AG04450 (cell line): ENCODE measurements at places on chromosomes 4 and X.

DNA sequence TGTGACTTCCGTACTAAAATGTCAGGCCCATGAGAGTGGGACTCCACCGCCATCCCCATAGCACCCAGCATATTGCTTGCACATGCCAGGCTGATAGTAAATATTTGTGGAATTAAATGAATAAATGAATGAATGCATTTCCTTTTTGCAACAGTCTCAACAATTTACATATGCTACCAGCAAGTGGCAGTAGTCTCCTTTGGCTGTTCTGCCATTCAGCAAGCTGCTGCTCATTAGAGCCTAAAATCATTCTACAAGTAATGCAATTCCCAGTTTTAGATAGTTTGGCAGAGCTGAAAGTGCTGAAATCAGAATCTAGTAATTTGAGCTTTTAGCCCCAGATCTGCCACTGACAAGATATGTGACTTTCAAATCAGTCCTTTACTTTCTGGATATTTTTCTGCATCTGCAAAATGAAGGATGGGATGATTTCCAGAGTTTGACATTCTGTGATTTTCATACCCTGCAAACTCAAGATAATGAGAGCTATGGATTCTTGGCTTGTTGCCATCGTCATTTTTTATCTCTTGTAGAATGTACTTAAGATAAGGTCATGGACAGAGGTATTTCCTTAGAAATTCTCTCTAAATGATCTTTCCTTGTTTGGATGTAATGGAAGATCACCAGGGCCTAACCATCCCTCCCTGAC, 35.7 kb upstream of the INTS6L start:
- DNase-seq, result no peak

- no peak for DNase-seq
Measured at GRCh38 chr4:184396570-184397515, 77.5 kb downstream of the IRF2 start.

GRCh38 chrX:6386837-6387236, 148.1 kb downstream of the VCX3A start:
- DNase-seq, result no peak

- no peak for DNase-seq
Measured at GRCh38 chrX:119226446-119226845, 9.6 kb upstream of the PGRMC1 start.

- DNase-seq, result no peak
Measured at GRCh38 chr4:119632216-119632615, 3.6 kb upstream of the PDE5A start.

GRCh38 chr4:110130576-110131358, 67.6 kb downstream of the ELOVL6 start:
- DNase-seq, result no peak

GRCh38 chrX:136626891-136627290, 21.1 kb upstream of the CD40LG start:
- DNase-seq, result no peak

DNA sequence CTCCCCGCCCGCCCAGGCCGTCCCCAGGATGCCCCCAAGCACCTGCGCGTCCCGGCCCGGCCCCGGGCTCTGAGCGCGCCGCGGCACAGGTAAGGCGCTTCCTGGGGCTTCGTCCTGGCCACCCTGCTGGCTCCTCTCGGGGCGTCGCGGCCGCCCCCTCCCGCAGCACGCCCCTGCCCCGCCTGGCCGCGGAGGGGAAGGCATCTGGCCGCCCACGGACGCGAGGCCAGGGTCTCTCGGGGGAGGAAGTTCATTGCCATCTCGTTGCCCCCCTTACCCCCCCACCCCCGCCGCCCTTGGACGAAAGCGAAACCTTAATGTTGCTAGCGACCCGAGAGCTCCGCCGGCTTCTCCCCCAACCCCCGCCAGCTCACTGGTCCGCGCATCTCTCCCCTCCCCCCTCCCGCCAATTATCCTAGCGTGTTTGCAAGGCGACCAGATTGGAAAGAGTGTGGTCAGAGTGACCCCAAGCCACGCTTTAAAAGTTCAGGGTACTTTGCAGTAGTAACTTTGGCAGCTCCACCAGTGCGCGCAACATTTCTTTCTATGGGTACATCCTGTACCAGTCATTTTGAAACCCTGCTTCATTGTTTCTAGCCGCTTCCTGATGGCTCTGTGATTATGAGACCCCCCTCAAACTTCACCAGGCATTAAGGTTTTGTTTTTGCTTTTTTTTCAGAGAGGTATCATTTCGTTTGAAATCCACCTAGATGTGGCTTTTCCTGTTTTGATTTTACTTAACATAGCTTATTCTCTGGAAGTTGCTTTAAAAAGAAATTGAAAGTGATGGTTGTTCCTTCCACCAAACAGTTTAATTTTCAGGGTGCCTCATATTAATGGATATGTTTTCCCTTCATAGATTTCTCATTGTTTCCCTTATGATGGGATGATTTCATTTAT, 626 bp downstream of the TBC1D1 start:
- no peak for DNase-seq

DNA sequence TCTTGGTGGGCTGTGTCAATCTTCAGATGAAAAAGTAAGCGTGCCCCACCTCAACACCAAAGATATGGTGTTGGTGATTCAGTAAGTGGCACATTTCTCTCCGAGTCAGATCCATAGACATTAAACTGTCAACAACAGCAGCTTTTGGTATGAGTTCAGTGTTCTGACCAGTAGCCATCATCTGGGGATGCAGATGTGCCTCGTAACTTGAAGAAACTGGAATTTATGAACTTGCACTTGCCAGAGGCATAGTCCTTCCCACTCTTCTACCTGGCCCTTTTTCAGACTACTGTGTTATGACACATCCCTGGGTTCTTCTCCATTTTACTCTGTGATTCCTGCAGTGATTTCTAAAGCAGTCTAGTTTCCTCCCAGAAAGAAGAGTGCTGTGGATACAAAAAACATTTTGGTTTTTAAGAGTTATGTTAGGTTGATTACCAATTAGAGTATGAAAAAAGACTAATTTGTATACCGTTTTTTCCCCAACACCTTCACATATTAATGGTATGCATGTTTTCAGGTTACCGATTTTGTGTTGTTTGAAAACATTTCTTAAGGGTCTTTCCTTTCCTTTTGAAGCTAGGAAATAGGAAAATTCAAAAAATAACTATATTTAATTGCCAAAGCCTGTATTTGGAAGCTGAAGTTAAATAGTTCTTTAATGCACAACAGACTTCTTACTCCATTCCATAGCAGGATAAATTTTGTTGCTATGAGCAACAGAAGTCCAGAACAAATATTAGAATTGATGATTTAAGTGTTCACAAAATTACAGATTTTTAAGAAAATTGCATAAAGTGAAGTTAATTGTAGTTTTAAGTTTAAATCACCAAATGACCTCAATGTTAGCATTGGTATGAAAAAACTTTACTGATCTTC, 39.3 kb downstream of the NUDT6 start:
- DNase-seq, result no peak

DNA sequence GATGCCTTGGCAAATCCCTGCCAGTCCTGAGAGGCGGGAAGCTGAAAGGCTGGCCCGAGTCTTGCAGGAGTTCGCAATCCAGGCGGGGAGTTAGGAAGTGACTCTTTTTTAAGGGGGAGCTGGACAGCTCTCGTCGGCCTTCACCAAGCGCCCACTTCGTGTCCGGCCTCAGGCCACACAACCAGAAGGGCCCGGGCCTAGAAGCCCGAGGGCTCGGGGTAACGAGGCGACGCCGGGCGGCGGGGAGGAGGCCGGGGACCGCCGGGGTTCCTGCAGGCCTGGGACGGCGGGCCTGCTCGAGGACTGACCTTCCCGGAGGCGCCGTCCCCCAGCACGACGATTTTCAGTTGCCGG, 395 bp downstream of the RAB28 start:
- peak; percentile 33 for DNase-seq

- DNase-seq, result no peak
Measured at GRCh38 chr4:80012291-80012690, 60.7 kb downstream of the ANTXR2 start.
